ENCODE measurements at places on chromosomes 13 and 19.
A peak's percentile ranks its signal among the peaks of the same experiment; 100 is the strongest.

DNA sequence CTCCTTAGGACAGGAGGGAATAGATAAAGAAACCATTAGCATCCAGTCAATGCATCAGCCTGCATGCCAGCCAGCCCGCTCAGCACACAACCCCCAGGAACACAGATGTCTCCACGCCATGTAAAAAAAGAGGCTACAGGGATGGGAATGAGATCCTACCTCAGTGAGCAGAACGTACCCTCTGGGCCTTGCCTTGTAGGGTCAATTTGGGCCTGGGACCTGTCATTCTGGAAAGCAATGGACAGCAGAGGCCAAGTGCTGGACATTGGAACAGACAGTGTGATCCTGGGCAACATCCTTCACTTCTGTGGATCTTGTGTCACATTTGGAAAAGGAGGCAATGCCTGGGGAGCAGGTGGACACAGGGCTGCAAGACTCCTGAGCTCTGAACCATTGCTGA is 26.0 kb downstream of the VSTM2B start:
- DNase-seq = no peak

GRCh38 chr13:33352526-33352925 is 67.0 kb upstream of the STARD13 start:
- no peak for DNase-seq

DNA sequence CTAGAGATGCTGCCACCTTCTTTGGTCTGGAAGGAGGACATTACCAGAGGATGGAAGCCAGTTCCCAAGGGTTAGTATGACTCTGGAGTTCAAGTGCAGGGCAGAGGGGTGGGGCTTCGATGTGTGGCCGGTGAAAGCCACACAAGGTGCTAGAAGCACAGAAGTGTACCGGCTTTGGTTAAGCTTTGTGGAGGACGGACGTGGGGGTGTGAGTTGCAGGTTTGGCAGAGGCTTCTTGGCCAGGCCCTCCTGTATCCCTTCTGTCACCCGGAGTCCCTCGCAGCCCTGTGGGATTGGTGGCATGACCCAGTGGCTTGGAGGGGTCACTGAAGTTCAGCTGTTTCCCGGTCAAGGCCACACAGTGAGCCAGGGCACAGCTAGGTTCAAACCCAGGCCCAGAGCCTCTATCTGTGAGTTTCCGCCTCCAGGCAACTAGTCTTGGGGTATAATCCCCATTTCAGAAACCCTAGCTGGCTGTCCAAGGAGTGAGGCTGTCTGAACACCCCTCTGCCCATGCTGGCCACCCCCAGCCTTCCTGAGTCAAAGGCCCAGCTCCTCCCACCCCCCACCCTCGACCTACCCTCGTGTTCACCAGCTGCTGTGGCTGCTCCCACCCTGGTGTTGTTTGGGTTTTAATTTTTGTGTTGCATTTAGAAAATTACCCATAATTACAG is 4.6 kb upstream of the SSBP4 start:
- no peak for DNase-seq

- DNase-seq = peak; percentile 75
These were observed 536 bp downstream of the FAM32A start for GRCh38 chr19:16185768-16186123.

- no peak for DNase-seq
These were observed 20.1 kb upstream of the TFDP1 start for GRCh38 chr13:113564331-113565023.

GRCh38 chr19:55255618-55256423 is 3.0 kb downstream of the PPP6R1 start:
- DNase-seq = no peak

GRCh38 chr13:24648983-24649687 is 31.1 kb upstream of the ATP12A start:
- DNase-seq = no peak

DNA sequence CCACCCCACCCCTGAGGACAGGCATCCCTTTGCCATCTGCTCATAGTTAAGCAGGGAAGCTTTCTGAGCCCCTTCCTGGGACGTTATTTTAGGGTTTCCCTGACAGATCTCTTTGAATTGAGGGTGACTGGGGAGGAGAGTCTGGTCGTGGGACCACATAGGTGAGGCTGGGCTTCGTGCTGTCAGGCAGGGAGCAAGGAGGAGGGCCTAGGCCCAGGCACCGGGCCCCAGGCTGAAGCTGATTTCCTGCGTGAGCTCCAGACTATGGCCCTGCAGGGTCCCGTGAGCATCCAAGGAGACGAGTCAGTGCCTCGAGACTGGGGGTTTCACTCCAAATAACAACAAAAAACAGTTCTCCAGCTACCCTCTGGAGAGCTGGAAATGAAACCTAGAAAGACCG is 60.4 kb downstream of the MYO9B start:
- DNase-seq = no peak

- no peak for DNase-seq
These were observed 371.3 kb downstream of the SLITRK5 start for GRCh38 chr13:88042489-88042888.

DNA sequence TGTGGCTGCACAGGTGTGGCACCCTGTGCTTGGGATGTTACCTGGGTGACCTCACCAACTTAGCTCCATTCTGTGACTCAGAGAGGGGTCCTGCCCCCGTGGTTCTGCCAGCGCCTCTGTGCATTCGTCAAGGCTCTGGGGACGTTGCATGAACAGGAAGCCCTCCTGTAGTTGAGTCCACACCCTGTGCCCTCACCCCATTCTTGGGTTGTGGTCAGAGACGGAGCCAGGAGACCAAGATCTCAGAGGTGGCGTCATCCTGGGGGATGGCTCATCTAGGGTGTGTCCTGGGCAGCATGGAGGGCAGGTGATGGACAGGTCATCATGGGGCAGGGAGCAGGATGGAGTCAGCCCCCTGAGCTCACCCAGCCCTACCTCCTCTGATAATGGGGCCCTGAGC is 2.5 kb downstream of the COX6B2 start:
- DNase-seq = no peak

DNA sequence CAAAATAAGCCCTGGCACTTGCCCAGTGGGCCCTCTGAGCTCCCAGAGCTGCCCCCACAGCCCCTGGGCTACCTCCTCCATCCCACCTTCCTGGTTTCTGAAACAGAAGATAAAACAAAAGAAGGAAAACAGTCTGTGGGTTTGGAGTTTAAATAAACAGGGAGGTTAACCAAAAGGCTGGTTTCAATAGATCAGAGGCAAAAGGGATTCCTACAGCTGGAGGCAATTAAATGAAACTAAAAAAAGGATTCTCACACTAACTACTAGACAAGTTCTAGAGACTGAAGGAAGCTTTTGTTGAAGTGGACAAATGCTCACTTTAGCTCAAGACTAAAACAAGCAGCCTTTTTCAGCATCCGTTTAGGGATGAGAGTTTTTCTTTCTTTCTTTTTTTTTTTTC is 569.8 kb downstream of the FGF9 start:
- no peak for DNase-seq

DNA sequence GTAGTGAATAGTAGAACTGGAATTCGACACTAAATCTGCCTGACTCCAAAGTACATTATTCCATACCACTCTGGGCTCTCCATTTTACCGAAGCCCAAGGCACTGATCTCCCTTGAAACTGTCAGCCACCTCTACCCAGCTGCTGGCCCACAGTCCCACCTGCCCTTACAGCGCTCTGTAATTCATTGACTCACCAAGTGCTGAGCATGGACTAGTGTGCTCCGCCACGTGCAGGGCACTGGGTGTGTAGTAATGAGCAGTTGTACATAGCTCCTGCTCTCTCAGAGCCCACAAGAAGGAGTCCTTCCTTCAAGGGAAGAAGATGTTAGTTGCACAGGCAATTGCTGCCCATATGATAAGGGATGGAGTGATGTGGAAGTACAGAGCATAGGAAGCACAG is 76.6 kb upstream of the SIAH3 start:
- no peak for DNase-seq

GRCh38 chr13:94006296-94006695 is 473.2 kb downstream of the DCT start:
- DNase-seq = no peak

DNA sequence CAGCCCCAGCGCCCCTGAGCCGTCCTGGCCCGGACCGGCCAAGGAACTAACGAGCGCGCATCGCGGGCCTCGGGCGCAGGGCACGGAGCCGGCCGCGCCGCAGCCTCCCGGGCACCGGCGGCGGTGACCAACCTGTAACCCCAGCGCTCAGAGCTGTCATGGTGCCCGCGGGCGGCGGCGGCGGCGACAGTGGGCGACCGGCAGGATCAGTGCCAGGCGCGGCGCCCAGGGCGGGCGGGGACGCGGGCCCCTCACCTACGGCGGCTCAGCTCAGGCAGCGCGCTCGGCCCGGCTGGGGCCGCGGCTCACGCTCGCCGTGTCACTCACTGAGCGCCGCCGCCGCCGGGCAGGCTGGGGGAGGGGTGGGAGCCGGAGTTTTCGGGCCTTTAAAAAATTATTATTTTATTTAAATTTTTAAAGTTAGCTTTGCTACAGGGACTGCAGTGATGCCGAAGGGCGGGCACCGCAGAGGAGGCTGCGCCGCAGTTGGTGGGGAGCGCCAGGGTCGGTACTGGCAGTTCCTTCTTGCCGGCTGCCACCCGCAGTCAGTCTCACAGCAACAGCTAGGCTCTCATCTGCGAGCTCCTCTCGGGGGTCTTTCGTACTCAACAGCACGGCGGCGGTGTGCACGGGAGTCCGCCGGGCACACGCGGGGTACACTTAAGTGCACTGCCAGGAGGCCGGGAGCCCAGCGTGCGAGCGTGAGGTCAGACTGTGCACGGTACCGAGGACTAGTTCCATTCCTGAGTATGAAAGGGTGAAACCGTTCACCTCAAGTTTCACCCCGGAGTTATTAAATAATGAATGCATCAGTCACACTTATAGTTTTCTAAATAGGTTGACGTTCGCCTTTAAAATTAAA is at the start of gene NALCN:
TSS of gene NALCN (minus strand) at position 328 of the 862 bp plus-strand sequence. CDS start 17,382 bp downstream, outside the sequence.
- DNase-seq = peak; percentile 82

DNA sequence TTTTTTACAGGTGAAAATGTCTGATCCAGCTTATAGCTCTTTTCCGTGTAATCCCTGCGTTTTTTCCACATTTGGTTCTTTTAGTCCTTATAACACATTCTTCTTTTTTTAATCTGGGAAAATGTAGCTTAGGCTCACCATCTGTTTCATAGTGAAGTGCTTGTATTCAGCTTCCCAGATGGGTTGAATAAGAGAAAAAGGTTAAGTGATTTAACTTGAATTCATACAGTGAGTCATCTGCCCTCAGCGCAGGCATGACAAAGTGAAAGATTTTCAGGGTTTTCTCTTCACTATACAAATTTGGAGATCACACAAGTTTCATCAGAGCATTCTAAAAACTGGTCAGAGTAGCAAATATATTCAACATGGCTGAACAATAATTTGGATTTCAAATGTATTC is 224.8 kb downstream of the SPRY2 start:
- no peak for DNase-seq

GRCh38 chr13:47650209-47650608 is 350.9 kb downstream of the SUCLA2 start:
- peak; percentile 1 for DNase-seq

GRCh38 chr19:29662604-29663404 is 2.5 kb upstream of the PLEKHF1 start:
- no peak for DNase-seq

GRCh38 chr13:20788312-20788711 is 14.6 kb upstream of the EEF1AKMT1 start:
- DNase-seq = no peak
